ENCODE measurements at places on chromosomes 16 and 17.
A peak's percentile ranks its signal among the peaks of the same experiment; 100 is the strongest.

- DNase-seq: peak; percentile 72
These were observed at the start of gene ABHD15 for GRCh38 chr17:29566473-29567303. Gene ABHD15 (minus strand): TSS chr17:29567037. CDS start chr17:29566966, 71 bp downstream.

DNA sequence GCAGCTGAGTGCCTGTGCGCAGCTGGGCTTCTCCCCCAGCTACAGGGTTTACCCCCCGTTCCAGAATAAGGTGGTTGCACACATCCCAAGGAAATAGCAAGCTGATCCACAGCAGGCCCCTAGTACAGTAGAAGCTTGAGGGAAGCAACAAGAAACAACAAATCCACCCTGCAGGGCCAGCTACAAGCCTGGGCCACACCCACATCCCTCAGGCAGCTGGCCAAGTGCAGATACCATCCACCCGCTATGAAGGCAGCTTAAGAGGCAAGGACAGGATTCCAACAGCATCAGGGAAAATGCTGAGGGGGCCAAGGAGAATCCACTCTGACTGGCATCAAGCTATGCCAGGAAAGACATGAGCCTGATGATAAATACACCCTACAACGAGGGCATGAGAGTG is 66.9 kb upstream of the RCVRN start:
- no peak for DNase-seq

DNA sequence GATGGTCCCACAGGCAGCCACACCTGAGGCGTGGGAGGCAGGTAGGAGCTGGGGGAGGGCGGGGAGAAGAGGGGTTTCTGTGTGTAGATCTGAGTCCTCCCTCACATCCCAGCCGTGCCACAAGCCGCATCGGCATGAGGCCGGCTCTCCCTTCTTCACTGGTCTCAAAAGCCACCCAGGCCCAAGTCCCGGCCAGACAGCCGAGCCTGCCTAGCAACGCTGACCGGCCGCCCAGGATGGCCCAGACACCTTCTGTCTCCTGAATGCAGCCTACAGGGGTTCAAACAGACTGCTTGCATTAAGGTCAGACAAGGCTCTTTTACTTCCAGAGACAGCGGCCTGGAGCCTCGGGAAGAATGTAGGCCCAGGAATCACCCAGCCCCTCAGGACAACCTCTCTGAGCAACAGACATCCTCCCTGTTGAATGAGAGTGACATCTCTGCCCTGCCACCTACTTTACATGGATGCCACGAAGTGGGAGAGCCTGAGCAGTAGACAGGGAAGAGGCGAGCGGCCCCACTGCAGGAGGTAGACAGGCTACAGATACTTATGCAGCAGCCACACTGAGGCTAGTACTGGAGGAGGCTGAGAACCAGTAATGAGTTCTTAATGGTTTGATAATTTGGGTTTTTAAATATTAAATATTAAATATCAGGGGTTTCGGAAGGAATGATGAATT is 69.6 kb downstream of the N4BP1 start:
- no peak for DNase-seq

GRCh38 chr16:67720236-67720635 is 1.1 kb upstream of the GFOD2 start:
- no peak for DNase-seq

GRCh38 chr17:10337976-10338375 is 34.8 kb downstream of the MYH13 start:
- no peak for DNase-seq

DNA sequence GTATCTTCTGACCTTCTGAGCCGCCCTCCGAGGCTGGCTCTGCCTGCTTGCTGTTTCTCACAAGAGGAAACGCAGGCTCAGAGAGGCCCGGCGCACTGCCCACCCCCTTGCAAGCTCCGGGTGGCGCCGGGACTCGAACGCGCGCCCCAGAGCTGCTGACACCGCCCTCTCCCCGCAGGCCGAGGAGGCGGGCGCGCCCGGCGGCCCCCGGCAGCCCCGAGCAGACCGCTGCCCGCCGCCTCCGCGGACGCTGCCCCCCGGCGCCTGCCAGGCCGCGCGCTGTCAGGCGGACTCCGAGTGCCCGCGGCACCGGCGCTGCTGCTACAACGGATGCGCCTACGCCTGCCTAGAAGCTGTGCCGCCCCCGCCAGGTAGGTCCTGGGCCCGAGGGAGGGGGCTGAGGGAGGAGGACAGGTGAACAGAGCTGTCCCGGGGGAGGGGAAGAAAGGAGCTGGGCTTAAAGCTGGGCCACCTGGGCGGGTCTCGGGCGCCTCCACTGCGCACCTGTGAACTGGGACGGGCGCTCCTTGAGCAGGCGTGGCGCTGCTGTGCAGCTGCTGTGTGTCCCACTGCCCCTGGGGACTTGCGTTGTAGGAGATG is 18.2 kb downstream of the WFDC1 start:
- no peak for DNase-seq

- DNase-seq: peak; percentile 56
These were observed 943 bp downstream of the CNTROB start for GRCh38 chr17:7932949-7933348.

Measured in activated CD8-positive, alpha-beta T cell treated with anti-CD3 and anti-CD28 coated beads, Interleukin-2, amount 10 ng/mL, durations not matched to agents 7 days and 5 days (primary cell).